ENCODE measurements at places on chromosomes 6 and 20.

DNA sequence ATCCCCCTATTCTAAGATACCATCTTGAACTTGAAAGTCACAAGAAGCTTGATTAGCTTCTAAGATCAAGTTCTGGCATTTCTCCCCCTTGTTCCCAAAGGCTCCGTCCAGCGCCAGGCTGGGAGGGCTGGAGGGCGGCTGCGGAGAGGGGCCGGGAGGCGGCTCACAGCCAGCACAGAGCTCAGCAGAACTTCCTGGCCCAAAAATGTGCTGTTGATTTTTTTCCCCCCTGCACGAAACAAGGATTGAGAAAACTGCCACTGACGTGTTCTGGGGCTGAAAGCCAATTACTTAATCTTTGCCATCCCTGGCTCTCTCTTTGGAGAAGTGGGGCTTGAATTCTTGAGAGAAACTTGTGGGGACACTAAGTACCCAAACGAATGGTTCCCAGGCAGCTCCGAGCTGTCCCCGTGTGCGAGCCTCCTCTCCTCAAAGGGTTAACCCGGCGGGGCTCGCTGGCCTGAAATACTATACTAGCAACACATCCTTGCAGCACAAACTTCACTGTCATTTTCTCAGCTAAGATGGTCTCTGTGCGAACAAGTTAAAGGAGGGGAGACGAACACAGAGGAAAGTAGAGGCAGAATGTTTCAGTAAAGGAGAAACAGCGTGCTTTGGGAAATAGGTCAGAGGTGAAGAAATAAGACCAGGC lies 452 bp downstream of the TRAF3IP2 start:
- peak; percentile 46 for DNase-seq

DNA sequence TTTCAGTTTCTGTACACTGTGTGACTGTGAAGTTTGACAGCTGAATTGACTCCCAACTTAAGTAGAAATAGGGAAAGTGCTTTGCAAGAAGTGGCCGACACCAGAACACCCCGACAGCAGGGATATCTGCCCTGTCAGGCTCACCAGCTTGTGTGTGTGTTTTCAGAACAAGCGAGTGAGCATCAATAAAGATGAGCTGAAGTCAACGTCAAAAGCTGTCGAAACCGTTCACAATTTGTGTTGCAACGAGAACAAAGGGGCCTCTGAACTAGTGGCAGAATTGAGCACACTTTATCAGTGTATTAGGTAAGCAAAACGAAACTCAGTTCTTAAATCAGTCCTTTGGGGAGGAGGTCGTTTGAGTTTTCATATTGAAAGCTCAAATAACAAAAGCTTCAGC lies 10.7 kb downstream of the NELFCD start:
- no peak for DNase-seq

DNA sequence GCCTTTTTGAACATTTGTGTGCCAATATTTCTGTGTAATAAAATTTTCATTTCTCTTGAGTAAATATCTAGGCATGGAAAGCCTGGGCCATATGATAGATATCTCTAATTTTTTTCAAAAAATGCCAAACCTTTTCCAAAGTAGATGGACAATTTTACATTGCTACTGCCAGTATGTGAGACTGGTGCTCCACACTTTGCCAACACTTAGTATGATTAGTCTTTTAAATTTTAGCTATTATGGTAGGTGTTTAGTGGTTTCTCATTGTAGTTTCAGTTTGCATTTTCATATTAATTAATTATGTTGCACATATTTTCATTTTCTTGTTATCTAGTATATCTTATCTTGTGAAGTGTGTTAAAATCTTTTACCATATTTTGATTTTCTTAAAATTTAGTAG lies 52.0 kb downstream of the TBXT start:
- DNase-seq, result no peak

GRCh38 chr6:134134654-134135053 lies 82.2 kb upstream of the SLC2A12 start:
- no peak for DNase-seq

DNA sequence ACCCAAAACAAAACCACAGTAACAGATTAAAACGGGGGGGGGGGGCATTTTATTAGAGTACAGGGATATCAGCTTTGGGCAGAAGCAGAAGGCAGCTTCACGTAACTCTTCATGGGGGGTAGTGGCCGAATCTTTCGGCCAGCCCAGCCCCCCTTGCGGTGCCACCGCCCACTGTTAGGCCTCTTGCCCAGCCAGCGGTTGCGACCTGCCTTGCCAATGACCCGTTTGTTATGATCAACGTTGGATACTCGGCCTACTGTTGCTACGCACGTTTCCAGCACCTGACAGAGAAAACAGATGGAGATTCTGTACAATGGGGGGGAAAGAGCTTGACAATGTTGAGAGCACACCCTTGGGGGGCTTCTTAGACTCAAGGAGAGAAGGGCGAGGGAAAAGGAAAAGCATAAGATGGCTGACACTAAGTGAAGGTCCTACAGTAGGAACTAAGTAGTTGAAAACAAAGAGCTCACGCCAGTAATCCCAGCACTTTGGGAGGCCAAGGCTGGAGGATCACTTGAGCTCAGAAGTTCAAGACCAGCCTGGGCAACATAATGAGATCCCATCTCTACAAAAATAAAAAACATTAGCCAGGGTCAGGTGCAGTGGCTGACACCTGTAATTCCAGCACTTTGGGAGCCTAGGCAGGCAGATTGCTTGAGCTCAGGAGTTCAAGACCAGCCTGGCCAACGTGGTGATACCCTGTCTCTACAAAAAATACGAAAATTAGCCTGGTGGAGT lies 724 bp upstream of the CUL7 start:
- DNase-seq, result no peak

DNA sequence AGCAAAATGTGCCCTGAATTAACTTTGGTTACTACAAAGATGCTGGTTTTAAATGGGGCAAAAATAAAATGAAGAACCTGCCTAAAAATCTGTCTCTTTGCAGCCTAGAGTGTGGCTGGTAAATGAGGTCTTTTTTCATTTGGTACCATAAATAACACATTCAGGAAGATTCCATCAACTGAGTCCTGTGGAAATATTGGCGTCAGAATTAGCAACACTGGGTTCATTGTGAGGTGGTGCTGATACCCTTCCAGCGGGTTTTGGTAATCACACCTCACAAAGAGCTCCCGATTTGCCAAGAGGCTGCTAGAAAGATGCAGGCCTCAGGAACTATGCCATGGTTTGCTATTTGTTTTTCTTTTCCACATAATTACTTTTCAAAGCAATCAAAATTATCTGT lies 55.3 kb downstream of the FAM50B start:
- no peak for DNase-seq

DNA sequence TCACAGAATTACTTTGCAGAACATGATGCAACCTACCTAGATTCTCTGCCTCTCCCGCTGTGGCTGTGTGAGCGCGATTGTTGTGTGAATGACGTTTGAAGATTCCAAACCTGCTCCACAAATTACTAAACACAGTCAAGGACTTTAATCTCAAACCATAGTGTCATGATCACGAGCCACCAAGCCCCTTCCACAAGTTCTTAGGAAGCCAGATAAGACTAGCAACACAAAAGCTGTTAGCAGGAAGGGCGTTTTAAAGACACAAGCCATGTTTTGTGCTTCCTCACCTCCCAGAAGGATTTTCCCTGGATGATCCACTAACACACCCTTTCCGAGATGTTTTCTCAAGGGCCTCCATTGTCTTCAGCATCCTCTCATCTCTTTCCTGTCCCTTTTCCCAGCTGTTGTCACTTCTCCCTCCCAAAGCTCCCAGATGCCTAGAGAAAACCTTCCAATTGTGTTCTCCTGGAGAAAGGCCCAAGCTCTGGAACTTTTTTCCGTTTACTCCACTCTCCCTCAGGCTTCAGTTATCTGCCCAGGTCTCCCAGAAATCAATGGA lies 12.8 kb downstream of the OPN5 start:
- no peak for DNase-seq

- DNase-seq, result no peak
These were observed 36.0 kb upstream of the GRM4 start for GRCh38 chr6:34181908-34182307.

GRCh38 chr6:13560651-13561044 lies 13.8 kb upstream of the SIRT5 start:
- no peak for DNase-seq

All from hypothalamus (tissue), 51 donors.